ENCODE measurements at places on chromosomes 3 and 15. TPM values are rescaled to one million over a fixed set of nuclear protein-coding genes. Genes with fewer than 3 reads are reported as not detected.

Gene NR1I2
- 0.52 TPM for total RNA-seq

DNA sequence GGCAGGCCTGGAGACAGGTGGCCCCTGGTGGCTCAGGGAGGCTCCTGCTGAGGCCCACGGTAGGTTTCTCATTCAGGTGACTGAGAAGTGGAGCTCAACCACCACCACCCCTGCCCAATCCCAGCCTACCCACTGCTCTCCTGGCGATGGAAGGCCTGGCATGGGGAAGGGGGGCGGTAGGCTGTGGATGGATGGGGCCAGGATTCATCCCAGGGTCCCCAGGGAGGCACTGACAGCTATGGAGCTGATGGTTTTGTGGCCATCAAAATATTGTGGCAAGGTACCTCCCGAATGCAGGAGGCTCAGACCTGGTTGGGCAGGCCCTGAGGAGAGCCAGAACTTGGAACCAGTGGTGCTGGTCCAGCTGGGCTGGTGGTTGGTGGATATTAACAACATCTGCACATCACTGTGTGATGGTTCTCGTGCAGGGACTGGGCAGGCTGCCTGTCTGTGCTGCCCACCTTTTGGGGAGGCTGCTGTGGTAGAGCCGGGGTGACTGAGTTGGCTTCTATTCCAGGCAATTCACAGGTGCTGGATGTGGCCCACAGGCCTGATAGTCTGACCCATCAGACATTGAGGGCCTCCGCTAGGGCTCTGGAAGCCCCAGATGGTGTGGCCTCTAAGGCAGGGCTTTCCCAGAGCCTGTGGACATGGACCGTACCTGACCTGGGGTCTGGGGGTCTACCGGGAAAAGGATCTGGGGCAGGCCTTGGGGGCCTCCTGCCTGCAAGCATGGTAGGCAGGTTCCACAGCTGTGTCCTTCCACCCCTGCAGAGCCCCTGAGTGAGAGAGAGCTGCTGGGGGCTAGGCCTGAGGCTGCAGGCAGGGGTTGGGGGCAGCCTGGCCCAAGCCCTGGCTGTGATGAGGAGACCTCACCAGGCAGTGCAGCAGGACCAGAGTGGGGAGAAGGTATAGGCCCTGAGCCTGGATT lies 3.4 kb downstream of the ZBTB47 start:
- DNase-seq: no peak

Gene TOPAZ1
- 0.27 TPM for total RNA-seq

DNA sequence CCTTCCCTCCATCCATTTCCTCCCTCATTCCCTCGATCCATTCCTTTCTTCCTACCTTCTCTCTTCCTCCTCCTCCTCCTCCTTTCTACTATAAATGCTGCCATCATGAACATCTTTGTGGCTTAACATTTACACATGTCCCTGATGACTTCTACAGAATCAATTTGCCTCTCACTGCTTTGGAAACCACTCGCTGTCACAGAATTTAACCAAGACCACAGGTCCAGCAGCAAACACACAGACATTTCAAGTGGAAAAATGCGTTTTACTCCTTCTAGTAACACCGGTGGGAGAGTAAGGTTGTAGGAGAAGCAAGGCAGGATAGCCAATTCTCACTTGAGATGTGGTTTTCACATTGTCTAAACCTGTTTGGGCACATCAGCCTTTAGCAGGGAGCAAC lies 101.4 kb upstream of the LRIG1 start:
- DNase-seq: no peak

Gene SPCS1
- total RNA-seq: 67.1 TPM

GRCh38 chr3:183830187-183830586 lies 4.8 kb upstream of the MAP6D1 start:
- DNase-seq: no peak

Gene DTWD1
- 46.9 TPM for total RNA-seq

GRCh38 chr15:88613074-88613944 lies 7.8 kb upstream of the AEN start:
- no peak for DNase-seq

- DNase-seq: no peak
Observed at GRCh38 chr15:40925495-40925862, 3.7 kb upstream of the DLL4 start.

DNA sequence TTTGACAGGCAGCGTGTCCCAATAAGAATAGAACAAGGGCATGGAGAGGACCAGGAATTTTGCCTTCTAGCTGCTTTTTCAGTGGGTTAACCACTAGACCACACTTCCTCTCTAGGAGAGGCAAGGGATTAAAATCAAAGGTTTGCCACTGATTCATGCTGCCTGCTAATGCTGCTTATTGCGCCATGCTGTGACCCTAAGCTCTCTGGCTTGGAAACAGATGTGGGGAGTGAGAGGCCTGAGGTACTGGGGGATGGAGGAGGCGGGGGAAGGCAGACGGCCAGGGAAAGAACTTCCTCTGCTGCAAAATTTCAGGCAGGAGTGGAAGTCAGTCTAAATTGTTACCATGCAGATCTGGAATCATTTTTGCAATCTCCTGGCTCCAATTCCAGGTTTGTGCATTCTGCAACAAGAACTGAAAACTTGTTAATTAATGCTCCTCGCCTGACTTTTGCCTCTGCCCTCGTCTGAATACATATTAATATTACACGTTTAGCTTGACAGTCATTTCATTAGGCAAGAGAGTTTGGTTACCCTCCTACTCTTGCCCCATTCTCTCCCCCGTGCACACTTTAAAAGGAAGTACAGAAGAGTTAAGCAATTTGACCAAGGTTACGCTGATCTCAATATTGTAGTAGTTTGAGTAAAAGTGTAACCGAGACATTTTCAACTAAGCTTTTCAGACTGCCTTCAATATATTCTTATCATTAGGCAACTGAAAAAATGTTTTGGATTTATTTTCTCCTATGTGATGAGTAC lies 121.7 kb upstream of the SPRED1 start:
- DNase-seq: no peak

DNA sequence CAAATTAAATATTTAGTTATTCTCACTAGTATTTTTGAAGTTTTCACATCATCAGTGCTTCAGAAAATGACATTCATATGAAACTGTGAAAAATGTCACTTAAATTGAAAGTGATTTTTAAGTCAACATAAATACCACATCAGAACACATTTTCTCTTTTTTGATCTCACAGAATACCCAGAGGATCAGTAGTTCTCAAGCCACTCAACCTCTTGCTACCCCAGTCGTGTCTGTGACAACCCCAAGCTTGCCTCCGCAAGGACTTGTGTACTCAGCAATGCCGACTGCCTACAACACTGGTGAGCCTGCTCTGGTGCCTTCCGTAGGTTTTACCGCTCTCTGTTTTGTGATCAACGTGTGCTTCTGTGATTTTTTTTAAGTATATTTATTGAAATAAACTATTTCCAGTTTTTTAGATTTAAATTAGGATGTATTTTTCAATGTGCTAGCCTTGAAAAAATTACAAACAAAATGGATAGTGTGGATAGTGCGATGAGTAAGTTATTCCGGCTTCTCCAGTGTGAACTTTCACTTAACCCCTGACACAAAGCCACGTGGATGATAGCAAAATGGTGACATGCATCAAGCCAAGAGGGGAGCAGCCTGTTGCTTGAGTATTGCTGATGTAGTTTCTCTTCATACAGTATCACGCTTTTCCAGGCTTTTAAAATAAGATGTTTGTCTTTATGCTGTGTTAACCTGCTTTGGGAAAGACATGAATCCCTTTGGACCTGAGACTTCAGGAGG lies 26.5 kb downstream of the LYSMD4 start:
- no peak for DNase-seq

Gene ANKRD63
- 1.6 TPM for total RNA-seq

Gene UNC13C
- 71.3 TPM for total RNA-seq

DNA sequence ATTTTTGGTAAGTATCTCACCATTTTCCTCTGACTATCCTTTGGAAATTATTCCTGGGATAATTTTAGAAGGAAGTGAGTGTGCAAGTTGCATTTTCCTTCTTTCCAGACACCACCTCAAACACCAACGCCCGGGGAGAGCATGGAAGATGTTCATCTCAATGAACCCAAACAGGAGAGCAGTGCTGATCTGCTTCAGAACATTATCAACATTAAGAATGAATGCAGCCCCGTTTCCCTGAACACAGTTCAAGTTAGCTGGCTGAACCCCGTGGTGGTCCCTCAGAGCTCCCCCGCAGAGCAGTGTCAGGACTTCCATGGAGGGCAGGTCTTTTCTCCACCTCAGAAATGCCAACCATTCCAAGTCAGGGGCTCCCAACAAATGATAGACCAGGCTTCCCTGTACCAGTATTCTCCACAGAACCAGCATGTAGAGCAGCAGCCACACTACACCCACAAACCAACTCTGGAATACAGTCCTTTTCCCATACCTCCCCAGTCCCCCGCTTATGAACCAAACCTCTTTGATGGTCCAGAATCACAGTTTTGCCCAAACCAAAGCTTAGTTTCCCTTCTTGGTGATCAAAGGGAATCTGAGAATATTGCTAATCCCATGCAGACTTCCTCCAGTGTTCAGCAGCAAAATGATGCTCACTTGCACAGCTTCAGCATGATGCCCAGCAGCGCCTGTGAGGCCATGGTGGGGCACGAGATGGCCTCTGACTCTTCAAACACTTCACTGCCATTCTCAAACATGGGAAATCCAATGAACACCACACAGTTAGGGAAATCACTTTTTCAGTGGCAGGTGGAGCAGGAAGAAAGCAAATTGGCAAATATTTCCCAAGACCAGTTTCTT lies 3.9 kb downstream of the NFKBIZ start:
- DNase-seq: no peak

Data from dorsolateral prefrontal cortex (tissue), 122 donors.